SK-MEL-5 (cell line): ENCODE measurements at places on chromosomes 5 and 9. TPM values are rescaled to one million over a fixed set of nuclear protein-coding genes. Genes with fewer than 3 reads are reported as not detected.

The ADGRD2 gene
- total RNA-seq: not detected in 2 replicates

The OR2V2 gene
- not detected in 2 replicates for total RNA-seq

The MAP1B gene
- total RNA-seq: 2.8 and 3.1 TPM in 2 replicates

The ZNF354B gene
- total RNA-seq: 5.9 and 6.7 TPM in 2 replicates

The LPAR1 gene
- 0.11 TPM in 1 of 2 replicates, not detected in the other for total RNA-seq

The GPR150 gene
- not detected in 2 replicates for total RNA-seq

GRCh38 chr9:120366644-120367019 is 213.3 kb downstream of the CDK5RAP2 start:
- peak; percentile 69 for DNase-seq

GRCh38 chr9:33189331-33189791 is 22.2 kb upstream of the B4GALT1 start:
- DNase-seq: no peak

DNA sequence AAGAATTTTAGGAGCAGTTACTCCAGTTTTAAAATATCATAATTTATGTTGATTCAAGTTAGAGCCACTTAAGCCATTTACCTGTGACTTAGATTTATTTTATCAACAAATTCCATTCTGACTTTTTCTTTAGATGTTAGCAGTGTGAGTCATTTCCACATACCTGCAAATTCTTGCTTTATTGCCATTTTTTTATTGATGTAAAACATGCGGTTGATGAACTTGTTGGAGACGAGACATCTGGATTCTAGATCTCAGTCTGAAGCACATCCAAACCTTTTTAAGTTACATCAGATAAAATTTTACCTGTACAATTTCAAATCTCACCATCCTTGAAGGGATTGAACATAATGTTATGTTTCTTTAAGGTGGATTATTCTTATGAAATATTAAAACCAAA is 240.9 kb downstream of the IRX1 start:
- DNase-seq: no peak

DNA sequence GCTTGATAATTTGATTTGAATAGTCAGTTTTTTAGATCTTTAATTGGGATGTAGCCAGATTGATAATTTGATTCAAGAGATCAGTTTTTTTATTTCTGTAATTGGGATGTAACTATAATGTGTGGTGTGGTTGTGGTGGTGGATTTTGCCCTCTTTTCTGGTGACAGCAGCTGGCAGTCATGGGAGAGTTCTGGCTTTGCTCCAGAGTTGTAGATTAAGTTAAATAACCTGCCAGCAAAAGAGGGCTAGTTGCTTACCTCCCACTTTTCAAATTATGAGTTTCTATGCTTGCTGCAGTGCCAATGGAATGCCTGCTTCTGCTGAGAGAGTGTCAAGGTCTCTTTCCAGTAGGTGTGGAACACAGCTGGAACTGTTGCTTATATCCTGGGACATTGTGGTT is 315.1 kb downstream of the CCDC171 start:
- DNase-seq: no peak

DNA sequence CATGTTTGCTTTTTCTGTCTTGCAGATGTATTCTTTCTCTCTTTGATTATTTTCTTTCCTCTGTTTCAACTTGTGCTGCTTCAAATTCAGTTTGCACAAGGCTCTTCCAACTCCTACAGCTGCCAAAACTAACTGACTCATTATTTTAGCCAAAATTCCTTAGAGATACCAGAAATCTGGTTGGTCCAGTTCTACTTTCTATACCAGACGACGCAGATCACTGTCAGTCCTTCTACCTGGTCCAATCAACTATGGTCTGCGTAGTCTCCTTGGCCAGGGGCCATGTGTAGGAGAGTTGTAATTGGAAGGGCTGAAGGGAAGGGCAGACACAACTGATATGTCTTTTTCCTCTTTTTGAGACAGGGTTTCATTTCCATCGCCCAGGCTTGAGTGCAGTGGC is 51.9 kb upstream of the JAK2 start:
- no peak for DNase-seq

DNA sequence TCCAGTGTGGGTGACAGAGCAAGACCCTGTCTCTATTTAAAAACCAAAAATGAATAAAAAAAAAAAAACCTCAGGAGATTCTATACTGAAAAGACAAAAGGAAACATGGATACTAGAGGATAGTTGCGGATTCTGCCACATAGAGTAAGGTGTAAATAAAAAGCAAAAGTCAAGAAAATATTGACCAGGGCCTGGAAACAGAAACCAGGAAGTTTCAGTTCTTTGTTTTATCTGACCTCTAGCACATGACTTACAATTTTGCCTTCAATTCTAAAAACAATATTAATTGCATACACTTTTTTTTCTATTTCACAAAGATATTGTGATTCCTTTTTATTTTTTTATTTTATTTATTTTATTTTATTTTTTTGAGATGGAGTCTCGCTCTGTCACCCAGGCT is 96.2 kb upstream of the NMUR2 start:
- DNase-seq: no peak

DNA sequence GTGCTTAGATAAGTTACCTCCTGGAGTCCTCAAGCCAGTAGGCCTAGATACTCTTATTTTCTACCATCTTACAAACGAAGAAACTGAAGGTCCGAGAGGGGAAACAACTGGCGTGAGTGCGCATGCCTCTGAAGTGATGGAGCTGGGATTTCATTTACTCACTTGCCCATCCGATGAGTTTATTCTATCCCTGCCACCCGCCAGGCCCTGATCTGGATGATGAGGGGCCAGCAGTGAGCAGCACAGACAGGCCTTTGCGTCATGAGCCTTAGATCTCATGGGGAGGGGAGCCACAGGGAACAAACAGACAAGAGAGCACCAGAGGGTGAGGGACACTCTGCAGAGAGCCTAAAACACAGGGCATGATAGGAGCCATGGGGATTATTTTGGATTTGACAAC is 34.1 kb upstream of the SLC2A8 start:
- DNase-seq: no peak

GRCh38 chr9:98380065-98380681 is 124.7 kb upstream of the TBC1D2 start:
- DNase-seq: no peak

DNA sequence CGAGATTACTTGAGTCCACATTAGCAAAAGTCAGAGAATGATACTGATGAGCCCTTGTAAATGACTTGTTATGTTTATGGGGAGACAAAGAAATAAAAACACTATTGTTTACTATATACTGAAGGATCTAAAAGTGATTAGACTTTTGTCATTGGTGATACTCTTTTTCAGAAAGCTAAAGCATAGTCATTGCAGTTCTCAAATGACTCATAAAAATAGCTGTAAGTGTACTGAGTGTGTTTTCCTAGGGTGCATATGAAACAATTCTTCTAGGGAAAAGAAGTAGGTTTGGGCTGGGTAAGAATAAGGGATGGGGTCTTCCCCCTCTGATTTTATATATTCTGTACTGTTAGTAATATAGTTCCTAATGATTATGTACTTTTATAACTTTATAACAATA is 32.6 kb downstream of the WDR36 start:
- DNase-seq: no peak

DNA sequence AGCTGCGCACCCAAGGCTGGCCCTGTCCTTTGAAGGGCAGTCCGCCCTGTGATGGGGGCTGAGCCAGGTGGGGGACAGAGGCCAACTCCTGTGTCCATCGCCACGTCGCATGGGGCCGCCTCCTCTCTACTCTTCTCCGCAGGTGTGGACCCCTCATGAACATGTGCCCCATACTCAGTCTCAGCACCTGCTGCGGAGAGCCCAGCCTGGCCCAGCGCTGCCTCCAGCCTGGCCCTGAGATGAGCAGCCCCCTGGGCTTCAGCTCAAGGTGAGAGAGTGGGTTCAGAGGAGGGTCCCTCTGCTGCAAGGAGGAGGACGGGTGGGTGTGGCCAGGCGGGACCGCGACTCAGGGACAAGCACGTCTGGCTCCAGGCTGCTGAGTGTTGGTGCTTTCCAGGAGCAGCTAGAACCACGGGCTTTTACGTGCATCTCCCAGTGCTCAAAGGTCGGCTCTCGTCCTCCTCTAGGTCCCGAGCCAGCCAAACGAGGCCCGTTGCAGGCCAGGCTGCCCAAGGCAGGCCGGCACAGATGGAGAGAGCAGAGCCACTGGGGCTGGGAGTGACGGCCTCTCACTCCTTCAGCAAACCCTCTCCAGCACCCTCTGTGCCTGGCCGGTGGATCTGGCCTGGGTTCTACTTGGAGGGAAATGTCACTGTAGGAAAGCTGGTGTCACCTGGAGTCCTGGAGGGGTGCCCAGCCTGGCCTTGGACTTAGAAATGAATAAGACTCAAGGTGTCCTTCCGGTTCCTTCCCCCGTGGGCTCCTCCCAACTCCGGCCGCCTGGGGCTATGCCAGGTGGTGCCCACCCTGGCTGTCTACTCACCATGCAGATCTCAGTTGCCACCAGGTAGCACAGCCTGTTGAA is 48.9 kb upstream of the RNF130 start:
- DNase-seq: no peak
